ENCODE measurements at places on chromosomes 1 and 21.
A peak's percentile ranks its signal among the peaks of the same experiment; 100 is the strongest.

- DNase-seq: no peak
Measured at GRCh38 chr1:112923959-112924349, 32.0 kb downstream of the SLC16A1 start.

- no peak for DNase-seq
Measured at GRCh38 chr1:232613752-232614381, 16.1 kb downstream of the SIPA1L2 start.

DNA sequence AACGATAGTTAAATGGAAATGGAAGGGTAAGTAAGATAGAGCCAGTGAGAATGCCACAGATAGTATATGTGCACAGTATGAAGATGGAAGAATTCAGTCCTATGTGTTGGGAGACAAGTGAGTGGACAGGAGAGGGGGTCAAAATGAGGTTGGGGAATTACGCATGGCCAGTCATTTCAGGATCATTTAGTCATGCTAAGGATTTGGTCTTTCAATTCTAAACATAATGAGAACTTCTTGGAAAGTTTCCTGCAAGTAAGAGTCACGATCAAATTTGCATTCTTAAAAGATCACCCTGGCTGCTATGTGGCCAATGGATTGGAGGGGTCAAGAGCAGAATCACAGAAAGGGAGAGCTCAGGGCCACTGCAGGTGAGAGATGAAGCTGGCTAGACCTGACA is 64.0 kb upstream of the KCNK2 start:
- no peak for DNase-seq

DNA sequence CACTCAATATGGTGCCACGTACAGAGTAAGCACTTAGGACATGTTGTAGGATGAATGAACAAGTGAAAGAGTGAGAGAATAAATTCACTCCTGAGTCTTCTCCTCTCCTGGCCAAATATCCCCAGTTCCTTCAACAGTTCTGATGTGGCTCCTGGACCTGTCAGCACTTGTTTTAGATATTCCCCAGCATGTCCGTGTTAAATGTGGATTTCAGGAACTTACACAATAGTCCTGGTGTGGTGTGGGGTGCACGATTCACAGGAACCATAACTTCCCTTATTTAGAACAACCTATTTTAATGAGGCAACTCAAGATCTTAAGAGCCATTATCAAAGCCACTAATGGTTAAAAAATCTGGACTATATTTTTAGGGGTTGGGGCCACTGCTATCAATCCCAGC is 39.0 kb upstream of the MYSM1 start:
- DNase-seq: no peak

- no peak for DNase-seq
Measured at GRCh38 chr1:101165954-101166353, 70.9 kb upstream of the S1PR1 start.

GRCh38 chr1:205492201-205492667 is 12.2 kb upstream of the CDK18 start:
- no peak for DNase-seq

DNA sequence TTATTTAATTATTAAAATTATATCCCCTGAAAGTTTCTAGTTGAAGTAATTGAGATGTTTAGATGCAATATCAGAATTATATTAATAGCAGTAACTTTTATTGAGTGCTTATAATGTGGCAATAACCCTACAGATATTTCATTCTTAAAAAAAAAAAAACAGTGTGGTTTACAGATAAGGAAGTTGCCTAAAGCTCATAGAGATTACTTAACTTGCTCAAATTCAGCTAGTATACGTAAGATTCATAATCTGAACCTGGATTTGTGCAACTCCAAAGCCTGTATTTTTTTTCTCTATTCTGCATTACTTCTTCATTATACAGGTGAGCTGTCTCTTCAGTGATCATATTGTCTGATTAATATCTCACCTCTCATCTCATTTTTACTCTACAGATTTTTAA is 156.0 kb upstream of the PTBP2 start:
- DNase-seq: no peak

DNA sequence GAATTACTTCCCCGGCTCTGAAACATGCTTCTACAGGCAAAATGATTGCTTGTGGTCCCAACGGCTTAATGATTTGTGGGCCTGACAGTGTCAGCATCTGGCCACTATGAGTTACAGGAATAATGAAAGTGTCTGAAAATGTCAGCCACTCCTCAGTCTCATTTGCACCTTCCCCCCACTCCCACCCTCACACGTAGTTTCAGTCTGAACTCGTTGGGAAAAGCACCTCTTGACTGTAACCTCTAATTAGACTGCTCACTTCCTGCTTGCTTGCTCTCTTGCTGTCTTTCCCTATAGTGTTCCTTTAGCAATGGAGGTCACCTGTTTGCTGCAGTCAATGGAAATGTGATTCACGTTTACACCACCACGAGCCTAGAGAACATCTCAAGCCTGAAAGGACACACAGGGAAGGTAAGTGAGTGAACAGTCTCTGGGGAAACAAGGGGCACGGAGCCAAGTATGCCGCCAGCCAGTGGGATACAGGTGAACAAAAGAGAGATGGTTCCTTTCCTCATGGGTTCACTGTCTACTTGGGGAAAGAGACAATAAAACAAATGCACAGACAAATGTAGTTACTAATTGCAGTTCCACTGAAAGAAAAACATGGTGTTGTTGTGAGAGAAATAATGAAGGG is 27.1 kb downstream of the CFAP57 start:
- no peak for DNase-seq

DNA sequence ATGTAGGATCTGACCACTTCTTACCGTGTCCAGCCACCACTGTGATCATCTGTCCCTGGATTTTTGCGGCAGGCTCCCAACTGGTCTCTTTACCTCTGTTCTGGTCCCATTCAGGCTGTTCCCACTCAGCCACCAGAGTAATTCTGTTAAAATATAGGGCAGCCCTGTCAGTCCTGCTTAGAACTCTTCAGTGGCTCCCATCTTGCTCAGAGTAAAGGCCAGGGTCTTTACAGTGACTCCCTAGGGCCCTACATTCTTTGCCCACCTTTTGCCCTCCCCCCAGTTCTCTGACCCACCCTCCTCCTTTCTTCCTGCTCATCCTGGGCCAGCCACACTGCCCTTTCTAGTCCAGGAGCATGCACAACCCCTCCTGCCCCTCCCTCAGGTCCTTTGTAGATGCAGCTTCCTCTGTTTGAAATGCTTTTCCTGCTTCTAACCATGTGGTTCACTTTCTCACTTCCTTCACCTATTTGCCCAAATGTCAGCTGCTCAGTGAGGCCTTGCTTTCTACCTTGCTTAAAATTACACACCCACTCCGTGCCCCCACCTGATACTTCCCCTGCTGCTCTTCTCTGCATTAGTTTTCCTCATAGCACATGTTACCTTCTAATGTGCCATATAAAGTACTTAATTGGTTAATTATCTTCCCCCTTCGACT is 7.8 kb downstream of the UBIAD1 start:
- no peak for DNase-seq

GRCh38 chr1:3599286-3599811 is 12.0 kb downstream of the MEGF6 start:
- no peak for DNase-seq

- DNase-seq: no peak
Measured at GRCh38 chr1:45122724-45123123, 83.7 kb downstream of the ZSWIM5 start.

GRCh38 chr1:218390618-218391017 is 45.5 kb downstream of the TGFB2 start:
- DNase-seq: no peak

DNA sequence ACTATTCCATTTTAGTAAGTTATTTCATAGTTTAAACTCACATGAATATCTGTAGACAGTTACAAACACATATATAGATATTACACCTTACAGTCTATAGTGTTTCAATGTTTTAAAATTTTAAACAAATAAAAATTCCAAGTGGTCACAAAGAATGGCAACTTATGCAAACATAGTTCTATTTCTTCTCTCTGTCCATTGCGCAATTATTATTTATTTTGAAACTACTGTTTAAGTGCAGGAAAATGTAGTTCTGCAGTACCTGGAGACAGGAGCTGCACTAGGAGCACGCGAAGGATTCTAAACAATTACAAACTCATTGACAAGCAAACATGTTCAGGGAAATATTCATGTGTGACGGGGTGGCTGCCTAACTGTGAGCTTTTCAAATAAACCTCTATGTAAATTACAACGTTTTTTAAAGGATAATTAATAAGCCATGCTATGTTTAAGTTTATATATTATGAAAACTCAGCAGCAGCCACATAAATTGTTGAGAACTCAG is 312.0 kb upstream of the DUSP10 start:
- DNase-seq: no peak

- DNase-seq: no peak
Measured at GRCh38 chr1:227947676-227948492, at the start of gene WNT9A. TSS of gene WNT9A (minus strand) at chr1:227947932. CDS start at chr1:227947887, 45 bp downstream.

- DNase-seq: no peak
Measured at GRCh38 chr1:111666828-111667227, 47.2 kb downstream of the RAP1A start.

DNA sequence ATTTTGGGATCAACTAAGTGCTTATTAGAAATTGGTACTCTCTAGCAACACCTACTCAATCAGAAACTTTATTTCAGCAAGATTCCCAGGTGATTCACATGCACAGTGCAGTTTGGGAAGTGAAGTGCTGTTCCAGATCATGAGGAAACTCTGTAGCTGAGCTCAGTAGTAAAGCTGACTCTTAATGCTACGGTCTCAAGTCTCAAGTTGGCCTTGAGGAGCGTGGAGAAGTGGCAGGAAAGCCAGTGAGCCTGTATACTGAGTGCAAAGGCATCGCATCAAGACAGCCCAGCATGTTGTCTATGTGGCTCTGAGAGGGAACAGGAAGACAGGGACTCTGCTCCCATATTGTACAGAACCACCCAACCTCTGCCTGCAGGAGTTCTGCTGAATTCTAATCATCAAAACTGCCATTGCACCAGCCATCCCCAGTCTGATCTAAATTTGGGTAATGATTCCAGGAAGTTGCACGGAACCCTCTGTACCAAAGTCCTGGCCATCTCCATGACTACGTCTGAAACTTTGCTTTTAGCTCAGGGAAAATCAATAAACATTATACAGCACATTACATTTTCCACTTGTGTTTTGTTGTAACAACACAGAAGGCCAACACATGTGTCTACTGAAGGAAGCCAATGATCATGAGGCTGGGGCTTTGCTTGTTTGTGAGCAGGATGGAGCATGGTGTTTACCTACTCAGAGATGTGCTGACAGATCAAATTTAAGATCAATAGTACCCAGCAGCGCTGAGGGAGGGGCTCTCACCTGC is 105.1 kb upstream of the TLR5 start:
- no peak for DNase-seq

- no peak for DNase-seq
Measured at GRCh38 chr21:42572906-42573495, 59.3 kb downstream of the SLC37A1 start.

DNA sequence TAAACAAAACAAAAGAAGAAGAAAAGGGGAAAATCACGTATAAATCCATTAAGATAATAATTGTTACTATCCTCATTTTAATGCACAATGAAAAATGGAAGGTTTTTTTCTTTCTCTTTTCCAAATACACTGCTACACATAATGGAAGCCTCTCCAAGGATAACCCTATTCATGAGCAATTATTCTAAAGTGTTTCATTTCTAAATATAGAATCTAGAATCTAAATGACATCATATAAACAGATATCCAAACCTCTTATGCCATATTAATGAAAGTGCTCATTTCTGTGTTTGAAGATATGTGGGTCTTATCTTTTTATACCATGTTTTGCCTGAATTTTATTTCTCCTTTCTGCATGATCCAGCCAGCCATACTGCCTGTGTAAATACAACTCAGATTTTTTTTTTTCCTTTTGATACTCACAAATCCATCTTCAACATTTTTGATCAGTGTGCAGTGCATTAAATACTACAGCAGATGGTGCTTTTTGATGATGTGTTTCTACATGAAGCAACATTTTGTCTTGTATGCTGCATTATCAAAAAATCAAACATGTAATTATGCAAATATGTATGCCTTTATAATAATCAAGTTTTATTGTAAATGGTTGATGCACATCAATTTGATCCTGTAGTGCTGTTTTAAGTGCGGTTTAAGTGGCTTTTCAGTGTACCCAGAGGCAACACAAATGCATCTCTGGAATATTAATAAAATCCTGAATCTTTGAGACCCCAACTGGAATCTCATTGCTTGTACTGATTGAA is 625.6 kb upstream of the PTBP2 start:
- no peak for DNase-seq

DNA sequence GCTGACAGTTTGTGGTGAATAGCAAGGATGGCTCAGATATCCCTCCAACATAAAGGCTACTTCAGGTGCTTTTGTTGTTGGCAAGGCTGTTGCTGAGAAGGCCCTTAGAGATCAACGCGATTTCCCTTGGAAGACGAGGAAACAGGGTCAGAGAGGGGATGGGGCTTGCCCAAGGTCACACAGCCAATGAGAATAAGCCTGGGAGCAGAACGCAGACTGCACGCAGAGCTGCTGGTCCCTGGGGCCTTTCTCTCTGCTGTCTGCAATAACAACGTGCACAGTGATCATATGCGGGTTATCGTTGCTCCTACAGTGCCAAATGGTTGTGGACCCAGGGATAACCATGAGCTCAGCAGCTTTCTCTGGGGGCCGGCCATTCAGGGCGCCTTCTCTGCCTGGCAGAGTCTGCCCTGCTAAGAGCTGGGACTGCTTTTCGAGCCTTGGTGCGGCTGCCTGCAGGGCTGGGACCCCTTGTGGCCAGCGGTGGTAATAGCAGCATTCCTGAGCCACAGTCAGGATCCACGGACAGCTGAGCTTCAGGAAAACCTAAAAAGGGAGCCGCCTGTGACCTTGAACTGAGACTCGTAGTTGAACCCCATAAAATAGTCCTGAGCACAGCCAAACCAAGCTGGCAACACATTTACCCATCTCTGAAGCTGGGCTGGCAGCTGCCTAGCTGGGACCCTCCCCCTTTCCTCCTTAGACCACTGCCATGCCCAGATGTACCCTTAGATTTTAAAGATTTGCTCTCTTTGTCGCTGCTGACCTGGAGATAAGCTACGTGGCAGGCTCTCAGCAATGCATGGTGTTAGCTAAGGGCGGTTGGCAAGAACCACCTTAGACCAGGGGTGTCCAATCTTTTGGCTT is 39.8 kb downstream of the HTR6 start:
- DNase-seq: peak; percentile 29
